Non-pigmented ciliary epithelial cell (primary cell): ENCODE measurements at places on chromosomes 3 and 15.

DNA sequence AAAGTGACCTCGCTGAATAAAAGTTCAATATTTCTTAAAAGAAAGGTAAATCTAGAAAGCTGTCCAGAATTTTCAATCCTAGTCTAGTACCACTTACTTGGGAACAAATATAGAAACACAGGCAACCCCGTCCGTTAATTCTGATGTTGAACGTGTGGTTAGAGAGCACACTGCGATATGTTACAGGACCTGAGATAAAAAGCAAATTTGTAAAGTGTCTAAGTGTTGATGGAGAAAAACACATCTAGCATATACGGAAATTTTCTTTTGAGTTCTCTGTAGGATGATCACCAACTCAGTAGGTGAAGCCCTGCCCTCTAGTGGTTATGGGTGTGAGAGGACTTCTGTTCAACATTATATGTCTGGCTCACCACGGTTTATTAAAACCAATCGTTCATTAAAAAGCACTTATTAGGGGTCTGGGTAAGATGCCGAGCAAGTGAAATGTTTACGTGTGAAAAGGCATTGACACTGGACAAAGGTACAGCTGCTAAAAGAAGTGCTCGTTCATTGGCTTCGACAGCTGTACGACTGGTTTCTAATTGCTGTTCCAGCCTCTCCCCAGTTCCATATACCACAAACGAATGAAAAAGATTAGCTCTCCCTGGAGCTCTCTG, 1.0 kb upstream of the ATP2C1 start:
- DNase-seq = peak; percentile 55

- no peak for DNase-seq
Observed at GRCh38 chr3:170911051-170911450, 2.6 kb upstream of the EIF5A2 start.

GRCh38 chr15:80325206-80325605, 73.2 kb upstream of the CTXND1 start:
- no peak for DNase-seq

DNA sequence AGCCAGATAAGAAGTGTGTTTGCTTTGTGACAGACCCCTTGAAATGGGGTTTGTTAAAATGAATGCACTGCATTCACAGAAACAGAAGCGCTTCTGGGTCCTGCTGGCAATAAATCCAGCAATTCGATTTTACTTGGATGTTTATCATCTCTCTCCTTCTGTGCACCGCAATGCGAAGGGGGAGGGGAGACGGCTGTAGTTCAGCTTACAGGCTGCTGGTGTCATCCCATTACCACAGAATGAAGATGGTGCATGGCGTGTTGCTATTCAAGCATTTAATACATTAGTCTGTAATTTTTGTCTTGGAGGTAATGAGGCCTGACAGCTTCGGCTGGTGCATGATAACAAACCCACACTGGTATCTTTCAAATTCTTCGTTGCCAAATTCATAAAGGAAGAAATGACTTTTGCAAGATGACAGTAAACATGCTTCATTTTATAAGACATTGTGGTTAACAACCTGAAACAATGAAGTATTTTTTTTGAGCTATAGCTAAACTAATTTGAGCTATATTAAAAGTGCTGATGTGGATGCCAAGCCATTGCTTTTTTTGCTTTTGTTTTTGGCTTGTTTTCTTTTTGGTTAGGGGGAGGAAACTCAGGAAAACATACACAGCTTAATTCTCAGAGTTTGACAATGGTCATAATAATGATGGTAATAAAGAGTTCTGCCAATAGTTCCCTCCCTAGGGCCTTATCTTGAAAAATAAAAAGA, 418.3 kb downstream of the OTOL1 start:
- DNase-seq = peak; percentile 79

GRCh38 chr15:84872009-84872910, 12.2 kb upstream of the SLC28A1 start:
- DNase-seq = no peak

DNA sequence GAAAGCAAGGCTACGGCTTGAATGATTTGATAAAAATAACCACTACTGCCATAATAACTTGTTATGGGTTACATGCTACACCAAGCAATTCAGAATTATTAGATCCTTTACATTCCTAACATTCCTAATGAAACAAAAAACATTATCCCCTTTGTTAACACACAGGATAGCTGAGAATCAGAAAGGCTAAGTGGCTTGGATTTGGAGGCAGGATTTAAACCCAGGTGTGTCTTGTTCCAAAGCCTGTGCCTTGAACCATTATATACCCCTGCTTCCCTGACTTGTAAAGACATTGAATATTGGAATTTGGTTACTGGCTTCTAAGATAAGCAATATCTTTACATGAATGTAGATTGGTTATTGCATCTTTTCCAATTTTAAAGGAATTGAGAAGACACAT, 417.1 kb upstream of the GOLIM4 start:
- DNase-seq = no peak

DNA sequence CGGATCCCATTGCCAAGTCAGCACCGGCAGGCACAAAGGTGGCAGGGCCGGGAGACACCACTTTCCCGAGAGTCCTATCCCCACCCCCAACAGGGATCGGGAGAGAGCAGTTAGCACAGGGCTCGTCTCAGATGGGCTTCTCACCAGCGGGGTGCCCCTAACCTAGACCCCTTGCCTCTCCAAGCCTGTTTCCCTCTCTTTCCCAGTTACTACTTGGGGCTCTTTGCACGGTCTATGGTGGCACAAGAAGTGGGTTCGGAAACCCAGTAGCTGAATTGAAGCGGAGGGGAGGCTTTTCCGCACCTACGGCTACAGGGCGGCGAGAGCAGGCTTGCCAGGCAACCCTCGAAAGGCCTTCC, 383 bp upstream of the EFCC1 start:
- no peak for DNase-seq

- no peak for DNase-seq
Observed at GRCh38 chr15:72995849-72996248, 56.4 kb upstream of the NEO1 start.

DNA sequence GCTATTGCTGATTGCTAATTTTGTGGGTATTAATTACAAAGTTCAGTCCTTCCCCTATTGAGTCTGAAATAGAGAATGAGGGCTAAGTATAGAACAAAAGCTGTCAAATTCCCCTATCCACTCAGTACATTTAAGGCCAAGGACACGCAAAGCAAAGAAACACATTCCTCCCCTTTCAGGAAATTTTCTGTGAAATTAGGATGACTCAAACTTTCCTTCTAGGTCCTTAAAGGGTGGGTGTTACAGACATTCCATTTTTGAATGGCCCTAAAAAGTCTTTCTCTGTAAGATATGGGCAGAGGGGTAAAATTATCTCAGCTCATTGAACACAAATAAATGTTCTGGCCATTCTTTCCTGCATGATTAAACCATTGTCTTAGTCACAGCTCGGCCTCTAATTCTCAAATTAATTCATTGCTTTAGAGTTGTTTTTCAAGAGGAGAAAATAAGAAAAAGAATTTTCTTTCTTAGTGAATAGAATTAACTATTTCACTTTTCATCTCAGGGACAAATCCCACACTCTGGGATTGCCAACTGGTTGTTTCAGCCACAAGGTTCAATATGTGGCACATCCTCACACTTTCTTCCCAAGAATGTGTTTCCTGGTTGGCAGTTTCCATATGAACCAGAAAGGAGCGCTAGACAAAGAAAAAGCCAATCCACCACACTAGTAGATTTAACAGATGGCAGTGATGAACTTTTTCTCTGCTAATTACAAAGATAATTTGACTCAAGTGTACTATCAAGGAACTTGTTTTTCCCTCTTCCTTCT, 424.1 kb downstream of the ZNF385D start:
- peak; percentile 60 for DNase-seq

- no peak for DNase-seq
Observed at GRCh38 chr3:39724233-39724846, 85.1 kb upstream of the MYRIP start.

DNA sequence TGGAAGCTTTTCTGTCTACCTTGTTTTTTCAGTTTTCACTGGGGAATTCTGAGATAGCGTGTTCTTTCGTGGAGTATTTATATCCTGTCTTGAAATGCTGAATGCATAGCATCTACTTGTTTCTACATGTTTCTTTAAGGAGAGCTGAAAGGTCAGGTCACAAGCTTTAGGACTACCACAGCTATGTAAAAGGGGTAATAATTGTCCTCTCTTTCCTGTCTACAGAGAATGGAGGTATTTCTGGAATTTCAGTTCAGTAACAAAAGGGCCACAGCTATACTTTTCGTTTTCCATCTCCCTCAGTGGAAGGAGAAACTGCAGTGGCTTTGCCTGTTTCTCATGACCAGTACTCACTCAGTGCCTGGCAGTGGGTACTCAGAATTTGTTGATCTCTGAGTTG, 4.7 kb downstream of the INAFM2 start:
- no peak for DNase-seq
